BJ (cell line): ENCODE measurements at places on chromosomes 12 and 14.

DNA sequence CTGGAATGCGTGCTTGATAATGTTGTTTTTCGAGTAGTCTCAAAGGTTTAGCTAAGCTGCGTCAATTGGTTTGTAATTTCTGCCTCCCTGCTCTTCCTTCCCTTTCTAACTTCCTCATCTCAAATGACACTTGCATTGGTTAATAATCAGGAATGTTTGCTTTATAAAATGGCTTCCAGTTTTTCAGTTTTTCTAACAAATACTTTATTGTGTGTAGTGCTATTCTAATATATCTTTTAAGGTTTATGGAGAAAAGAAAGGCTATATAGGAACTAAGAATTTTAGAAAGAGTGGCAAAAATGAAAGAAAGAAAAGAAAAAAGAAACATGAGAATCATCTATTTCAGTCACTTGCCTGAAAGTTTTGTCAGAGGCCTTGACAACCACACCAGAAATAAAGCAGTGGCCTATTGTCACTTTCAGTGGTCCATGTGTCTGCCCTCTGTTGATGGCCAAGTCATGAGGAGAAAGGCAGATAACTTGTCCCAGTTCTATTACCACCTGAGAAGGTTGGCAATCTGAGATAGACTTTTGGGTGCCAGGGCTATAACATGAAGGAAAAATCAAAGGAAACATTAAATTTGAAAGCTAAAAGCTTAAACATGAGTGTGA is 221.9 kb upstream of the KITLG start:
- DNase-seq = no peak

DNA sequence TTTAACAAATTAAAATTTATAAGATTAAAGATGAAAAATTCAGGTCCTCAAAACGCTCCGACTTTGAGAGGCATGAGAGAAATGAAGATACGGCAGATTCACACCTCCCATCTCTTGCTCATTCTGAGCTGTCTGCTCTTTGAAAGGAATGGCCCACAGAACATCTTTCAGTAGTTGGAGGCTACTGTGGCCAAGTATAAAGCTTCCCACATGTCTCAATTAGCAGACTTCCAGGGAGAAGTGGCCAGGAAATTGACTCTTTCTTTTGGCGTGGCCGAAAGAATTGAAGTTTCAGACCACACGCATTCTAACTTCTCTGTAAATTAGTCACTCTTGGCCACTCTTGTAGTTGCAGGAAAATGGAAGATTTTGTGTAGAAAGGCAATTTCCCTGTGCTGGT is 129.2 kb downstream of the DIP2B start:
- DNase-seq = no peak

- DNase-seq = no peak
Observed at GRCh38 chr12:108691998-108692808, 39.1 kb downstream of the CORO1C start.

GRCh38 chr14:92248696-92249095 is 74.3 kb upstream of the SLC24A4 start:
- DNase-seq = no peak

GRCh38 chr12:57237932-57238853 is 8.7 kb downstream of the SHMT2 start:
- DNase-seq = no peak

DNA sequence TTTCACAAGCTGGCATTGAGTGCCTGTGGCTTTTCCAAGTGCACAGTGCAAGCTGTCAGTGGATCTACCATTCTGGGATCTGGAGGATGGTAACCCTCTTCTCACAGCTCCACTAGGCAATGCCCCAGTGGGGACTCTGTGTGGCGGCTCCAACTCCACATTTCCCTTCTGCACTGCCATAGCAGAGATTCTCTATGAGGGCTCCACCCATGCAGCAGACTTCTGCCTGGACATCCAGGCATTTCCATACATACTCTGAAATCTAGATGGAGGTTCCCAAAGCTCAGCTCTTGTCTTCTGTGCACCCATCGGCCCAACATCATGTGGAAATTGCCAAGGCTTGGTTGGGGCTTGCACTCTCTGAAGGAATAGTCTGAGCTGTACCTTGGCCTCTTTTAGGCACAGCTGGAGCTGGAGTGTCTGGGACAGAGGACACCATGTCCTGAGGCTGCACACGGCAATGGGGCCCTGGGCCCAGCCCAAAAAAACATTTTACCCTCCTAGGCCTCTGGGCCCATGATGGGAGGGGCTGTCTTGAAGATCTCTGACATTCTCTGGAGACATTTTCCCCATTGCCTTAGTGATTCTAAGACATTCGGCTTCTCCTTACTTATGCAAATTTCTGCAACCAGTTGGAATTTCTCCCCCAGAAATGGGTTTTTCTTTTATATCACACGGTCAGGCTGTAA is 313.3 kb upstream of the SFSWAP start:
- DNase-seq = no peak
